ENCODE measurements at places on chromosomes 7 and 10. TPM values are rescaled to one million over a fixed set of nuclear protein-coding genes. Genes with fewer than 3 reads are reported as not detected.
A peak's percentile ranks its signal among the peaks of the same experiment; 100 is the strongest.

The SVOPL gene
- polyA plus RNA-seq = not detected

The FAM25A gene
- polyA plus RNA-seq = not detected

The WNT16 gene
- polyA plus RNA-seq = not detected

The CYTH3 gene
- polyA plus RNA-seq = 45.5 TPM

The HOGA1 gene
- polyA plus RNA-seq = 0.17 TPM

The SCD gene
- polyA plus RNA-seq = 40.8 TPM

The SNCG gene
- 6.3 TPM for polyA plus RNA-seq

The TAS2R4 gene
- polyA plus RNA-seq = 0.23 TPM

The FGL2 gene
- 0.01 TPM for polyA plus RNA-seq

GRCh38 chr7:4612939-4613841, 68.9 kb upstream of the FOXK1 start:
- no peak for DNase-seq

DNA sequence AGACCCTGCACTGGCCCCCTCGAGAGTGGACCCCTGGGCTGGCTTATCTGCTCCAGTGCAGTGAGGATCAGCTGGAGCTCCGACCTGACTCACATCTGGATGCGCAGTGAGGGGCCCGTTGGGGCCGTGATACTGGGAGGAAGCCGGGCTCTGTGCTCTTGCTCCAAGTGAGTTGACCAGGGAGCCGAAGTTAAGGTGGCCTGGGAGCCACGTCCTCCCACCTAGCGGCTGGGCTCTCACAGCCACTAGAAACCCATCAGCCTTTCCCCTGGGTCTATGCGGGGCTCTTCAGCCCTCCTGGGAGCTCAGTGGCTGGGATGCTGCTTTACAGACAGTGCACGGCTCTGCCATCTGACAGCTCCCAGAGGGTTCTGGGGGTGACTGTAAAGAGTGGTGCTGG, 9.1 kb downstream of the ALKBH4 start:
- no peak for DNase-seq

- DNase-seq = no peak
Measured at GRCh38 chr7:2718296-2718965, 30.4 kb downstream of the AMZ1 start.

- DNase-seq = no peak
Measured at GRCh38 chr10:31930023-31930751, 1.6 kb upstream of the ARHGAP12 start.

GRCh38 chr10:42998481-42999384, 78.1 kb upstream of the RET start:
- no peak for DNase-seq

- DNase-seq = no peak
Measured at GRCh38 chr10:23540401-23541030, 101.6 kb downstream of the OTUD1 start.

DNA sequence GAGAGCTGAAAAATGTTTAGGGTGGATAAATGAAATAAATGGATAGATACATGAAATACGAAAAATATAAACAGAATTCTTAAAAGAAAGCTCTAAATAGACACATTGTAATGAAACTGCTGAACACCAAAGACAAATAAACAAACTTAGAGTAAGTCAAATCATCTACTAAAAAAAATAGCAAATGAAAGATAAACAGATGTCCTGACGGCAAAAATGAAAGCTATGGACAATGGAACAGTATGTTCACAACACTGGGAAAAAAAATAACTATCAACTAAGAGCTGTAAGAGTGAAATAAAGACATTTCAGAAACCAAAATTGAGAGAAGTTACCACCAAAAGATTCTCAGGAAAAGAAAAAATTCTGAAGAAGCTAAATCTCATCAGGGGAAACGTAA, 106.1 kb downstream of the SGMS1 start:
- no peak for DNase-seq

GRCh38 chr7:5532536-5533335, 109.1 kb upstream of the TNRC18 start:
- no peak for DNase-seq

DNA sequence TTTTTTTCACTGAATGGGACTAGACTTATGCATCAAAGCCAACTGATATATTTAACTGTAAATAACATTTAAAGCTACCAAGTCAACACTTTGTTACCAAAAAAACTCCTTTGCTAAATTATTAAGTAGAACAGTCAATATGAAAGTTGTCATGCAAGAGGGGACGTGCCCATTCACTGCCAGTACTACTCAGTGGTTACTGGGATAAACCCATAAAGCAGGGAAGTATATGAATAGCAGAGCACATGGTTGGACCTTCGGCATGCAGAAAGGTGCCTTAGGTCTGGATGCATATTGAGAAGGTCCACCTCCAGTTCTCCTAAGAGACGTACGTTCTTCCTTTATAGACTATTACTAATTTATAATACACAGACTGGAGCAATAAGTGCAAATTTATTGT, 120.1 kb downstream of the SVOPL start:
- DNase-seq = no peak

DNA sequence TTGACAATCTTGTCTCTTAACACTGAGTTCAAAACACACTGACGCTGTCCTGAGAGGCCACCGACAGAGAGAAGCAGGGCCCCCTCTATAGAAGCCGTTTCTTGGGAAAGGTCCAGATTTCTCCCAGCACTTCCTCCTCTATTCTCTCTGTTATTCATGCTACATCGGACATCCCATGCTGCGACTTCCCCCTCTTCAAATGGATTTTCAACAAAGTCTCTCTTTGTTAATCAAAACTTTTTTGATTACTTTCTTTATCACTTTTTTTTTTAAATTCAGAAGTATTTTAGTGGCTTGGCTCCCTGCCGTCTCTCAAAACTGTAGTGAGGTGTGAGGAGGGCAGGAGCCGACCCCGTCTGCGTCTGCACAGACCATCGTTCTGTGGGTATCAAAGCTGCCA, 298.9 kb upstream of the PITRM1 start:
- DNase-seq = no peak

DNA sequence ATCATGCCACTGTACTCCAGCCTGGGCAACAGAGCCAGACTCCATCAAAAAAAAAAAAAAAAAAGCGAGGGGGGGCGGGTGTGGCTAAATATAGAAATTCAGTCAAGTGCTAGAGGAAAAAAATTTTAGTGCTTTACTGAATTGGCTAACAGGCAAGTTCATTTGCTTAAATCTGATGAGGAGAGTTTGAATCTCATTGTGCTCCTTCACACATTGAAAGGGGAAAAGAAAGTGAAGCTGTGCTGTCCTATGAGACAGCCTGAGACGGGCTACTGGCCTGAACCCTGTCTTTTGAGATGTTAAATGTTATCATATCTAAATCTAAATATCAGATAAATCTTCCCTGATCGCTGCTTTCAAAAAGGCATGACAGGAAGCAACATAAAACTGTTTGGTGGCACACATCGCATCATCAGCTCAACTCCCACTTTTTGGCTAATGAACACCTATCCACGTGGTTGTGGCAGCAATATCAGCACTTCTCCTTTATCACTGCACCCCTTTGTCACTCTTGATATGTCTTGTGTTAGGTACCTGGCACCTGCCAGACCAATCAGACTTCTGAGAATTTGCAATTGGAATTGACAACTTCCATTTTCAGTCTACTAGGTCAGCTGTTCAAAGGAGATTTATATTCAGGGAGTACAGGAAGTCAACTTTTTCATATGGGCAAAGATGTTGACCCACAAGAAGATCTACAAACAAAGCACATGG, 14.0 kb upstream of the IFIT1B start:
- no peak for DNase-seq

- DNase-seq = peak; percentile 85
Measured at GRCh38 chr10:454860-455259, 234.6 kb downstream of the DIP2C start.

GRCh38 chr7:157498657-157499056, 161.9 kb downstream of the DNAJB6 start:
- DNase-seq = no peak

DNA sequence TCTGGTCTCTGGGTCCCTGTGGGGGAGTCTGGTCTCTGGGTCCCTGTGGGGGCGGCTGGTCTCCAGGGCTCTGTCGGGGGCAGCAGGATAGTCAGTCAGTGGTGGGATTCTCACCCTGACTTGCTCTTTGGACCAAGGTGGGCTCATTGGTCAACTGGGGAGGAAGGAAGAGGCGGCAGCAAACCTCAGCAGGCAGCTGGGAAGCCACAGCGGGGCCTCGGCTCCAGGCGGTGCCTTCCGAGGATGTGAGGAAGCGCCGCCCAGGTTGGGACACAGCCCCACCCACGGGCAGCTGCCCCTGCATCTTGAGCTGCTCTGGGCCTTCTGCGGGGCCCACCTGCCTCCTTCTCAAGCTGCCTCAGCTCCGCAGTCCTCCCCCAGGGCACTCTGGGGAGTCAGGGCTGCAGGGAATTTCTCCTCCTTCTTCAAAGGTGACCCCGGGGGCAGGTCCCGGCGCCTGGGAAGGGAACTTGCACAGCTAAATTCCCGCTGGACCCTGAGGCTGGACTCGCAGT, 20.4 kb upstream of the KNDC1 start:
- no peak for DNase-seq

GRCh38 chr10:6537770-6538169, 42.3 kb downstream of the PRKCQ start:
- no peak for DNase-seq

DNA sequence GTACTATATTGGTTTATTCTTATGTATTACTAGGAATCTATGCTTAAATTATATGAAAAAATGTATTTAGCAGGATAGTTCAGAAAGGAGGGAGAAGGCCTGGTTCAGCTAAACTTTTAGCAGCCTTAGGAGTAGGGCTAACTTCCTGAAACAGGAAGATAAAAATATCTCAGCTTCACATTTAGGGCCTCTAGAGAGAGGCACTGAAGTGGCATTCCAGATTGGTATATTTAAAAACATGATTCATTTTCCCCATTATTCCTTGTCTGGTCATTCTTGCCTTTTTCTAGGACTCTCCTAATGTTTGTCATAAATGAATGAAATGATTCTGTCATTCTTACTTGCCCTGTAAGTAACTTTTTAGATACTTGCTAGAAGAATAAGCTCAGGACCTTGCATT, 63.0 kb upstream of the CYP26C1 start:
- no peak for DNase-seq

DNA sequence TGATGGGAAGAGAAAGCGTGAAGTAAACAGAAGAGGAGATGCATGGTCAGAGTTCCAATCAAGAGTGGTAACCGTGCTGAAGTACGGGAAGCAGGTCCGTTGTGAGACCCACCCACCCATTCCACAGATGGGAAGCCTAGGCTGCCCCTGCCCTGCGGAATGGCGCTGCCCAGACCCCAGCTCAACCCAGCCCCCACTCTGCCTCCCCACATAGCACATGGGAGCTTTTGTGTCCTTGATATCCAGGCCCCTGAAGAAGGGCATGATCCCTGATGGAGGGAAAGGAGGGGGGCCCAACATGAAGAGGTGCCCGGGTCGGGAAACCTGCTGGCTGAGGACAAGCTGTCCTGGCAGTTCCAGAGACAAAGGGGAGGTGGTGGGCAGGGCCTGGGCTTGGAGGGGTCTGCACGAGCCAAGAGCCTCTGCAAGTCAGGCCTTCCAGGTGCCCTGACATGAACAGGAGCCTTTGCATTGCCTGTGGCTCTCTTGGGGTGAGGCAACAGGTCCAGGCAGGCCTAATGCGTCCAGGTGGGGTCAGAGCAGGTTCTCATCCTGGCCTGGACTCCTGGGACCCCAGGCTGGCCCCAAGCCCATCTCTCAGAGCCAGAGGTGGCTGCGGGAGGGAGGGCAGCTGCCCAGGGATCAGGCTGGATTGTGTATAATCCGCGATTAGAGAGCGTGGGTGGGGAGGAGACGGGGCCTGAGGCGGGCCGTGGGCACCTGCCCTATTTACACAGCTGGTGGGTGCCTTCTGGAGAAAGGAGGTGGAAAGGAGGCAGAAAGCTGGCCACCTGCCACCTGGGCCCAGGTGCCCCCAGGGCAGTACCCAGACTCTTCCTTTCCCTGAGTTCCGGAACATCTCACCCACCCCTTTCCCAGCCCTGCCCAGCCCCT, 23.5 kb downstream of the YKT6 start:
- DNase-seq = no peak

DNA sequence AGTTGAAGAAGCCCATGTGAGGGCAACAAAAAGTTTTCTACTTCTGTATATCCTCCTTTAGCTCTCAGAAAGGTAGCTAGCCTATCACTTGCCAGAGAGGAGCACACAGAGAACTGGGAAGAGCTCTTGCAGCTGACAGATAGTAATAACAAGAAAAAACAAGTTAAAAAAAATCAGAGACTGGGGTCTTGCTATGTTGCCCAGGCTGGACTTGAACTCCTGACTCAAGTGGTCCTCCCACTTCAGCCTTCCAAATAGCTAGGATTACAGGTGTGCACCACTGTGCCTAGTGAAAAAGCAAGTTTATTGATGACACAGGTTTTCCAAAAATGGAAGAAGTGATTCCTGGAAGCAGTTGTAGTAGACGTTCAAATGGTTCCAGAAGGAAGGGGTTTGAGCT, 93.6 kb downstream of the CLEC2L start:
- DNase-seq = no peak

GRCh38 chr10:70417568-70417967, 13.6 kb downstream of the EIF4EBP2 start:
- DNase-seq = no peak

- DNase-seq = no peak
Measured at GRCh38 chr7:55109404-55110167, 90.8 kb downstream of the EGFR start.

DNA sequence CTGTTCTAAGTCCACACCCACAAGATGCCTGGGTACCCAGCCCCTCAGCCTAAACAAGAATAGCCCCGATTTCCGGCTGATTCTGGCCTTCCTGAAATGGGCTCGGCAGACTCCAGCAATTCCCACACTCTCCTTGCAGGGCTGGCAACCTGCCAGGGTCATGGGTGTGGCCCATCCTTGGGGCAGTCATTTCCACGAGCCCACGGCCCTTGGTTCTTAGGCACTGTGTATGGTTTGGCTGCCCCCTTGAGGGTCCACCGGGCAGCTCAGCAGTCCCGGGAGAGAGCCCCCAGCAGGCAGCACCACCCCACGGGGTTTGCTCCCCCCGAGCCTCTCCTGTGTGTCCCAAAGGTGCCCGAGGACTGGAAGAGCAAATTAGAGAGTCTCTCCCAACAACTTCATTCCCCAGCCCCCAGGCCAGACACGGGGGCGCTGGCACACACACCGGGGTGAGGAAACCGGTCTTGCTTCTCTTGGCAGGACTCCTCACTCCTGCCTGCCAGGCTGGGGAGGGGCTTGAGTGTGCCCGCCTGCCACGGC, 142.2 kb downstream of the EMX2 start:
- no peak for DNase-seq

GRCh38 chr10:131907679-131908078, 6.9 kb downstream of the PPP2R2D start:
- DNase-seq = no peak

- DNase-seq = no peak
Measured at GRCh38 chr10:5071411-5072198, 22.6 kb upstream of the AKR1C3 start.

Data from BJ (cell line).